Bone marrow (tissue), 2 donors: ENCODE measurements at places on chromosomes 1 and 21.

DNA sequence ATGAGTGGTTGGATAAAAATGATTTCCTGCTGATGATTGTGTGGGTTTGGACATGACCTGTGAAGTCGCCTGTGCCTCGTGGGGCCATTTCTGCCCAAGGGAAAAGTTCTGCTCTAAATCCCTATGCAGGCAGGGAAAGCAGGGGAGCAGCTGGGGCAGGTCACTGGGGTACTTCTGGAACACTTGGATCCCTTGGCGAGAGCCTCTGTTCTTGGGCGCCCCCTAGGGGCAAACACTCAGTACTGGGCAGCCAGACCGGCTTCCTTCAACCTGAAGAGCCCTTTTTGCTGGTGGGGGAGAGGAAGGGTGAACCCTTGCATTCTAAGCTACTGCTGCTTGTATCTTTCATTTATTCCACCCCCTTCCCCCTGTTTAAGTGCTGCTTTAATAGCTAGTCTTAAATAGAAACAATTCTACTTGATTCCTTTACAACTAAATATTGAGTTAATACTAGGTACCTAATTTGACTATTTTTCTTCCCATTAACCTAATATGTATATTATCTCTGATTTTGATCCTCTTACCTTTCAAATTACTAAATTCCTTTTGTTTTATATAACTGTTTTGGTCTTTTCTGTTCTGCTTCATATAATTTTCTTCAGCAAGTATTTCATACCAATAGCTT, 5.1 kb upstream of the CLEC20A start:
- peak; percentile 27 for DNase-seq

- no peak for DNase-seq
Measured at GRCh38 chr1:182473556-182473955, 23.6 kb downstream of the RGSL1 start.

GRCh38 chr21:45078877-45079281, 4.5 kb downstream of the ADARB1 start:
- no peak for DNase-seq

DNA sequence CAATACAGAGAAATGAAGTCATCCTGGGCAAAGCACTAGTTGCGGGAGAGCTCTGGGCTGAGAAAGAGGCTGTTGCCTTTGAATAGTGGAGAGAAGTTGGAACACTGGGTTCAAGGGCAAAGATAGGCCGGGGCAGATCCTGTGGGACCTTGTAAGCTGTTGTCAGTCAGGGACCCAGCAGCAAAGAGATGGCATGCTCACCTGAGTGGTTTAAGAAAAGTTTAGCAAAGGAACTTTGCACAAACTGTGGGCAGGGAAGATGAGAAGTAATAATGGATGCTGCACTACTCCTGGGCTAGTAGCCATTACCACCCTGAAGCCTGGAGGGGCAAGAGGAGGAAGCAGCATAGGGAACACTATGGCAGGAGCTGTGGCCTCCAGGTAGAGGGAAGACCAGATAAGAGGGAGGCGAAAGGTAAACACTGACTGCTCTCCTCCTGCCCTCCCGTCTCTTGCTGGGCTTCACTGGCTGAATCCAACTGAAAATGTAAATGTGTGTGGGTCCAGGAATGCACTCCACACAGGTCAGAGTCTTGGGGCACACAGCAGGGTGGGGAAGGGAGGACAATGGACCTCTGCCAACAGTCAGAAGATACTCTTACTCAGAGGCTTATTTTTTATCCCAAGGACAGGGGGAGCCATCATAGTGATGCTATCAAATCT, 129.2 kb downstream of the PLPP3 start:
- no peak for DNase-seq

- no peak for DNase-seq
Measured at GRCh38 chr1:235136111-235136510, 7.5 kb upstream of the TOMM20 start.

- DNase-seq: no peak
Measured at GRCh38 chr1:230985711-230986110, 6.8 kb downstream of the ARV1 start.

- DNase-seq: no peak
Measured at GRCh38 chr1:26359981-26360806, 6.3 kb upstream of the CRYBG2 start.

DNA sequence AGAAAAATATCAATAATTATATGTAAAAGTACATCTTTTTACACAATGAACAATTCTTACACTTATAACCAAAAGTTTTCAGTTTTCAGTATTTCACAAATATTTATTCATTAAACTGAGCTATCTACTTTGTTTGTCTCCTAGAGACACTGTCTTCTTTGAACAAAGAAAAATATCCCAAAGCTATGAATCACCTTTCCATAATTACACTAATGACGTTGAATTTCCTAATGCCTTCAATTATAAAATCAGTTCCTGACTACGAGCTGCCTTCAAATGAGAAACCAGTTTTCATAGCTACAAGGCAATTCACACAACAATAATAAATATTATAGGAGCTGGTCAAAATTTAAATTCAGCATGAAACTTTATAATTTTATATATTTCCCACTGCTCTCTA, 201.8 kb upstream of the BRINP3 start:
- no peak for DNase-seq

- no peak for DNase-seq
Measured at GRCh38 chr1:179921981-179922872, 32.4 kb upstream of the CEP350 start.

DNA sequence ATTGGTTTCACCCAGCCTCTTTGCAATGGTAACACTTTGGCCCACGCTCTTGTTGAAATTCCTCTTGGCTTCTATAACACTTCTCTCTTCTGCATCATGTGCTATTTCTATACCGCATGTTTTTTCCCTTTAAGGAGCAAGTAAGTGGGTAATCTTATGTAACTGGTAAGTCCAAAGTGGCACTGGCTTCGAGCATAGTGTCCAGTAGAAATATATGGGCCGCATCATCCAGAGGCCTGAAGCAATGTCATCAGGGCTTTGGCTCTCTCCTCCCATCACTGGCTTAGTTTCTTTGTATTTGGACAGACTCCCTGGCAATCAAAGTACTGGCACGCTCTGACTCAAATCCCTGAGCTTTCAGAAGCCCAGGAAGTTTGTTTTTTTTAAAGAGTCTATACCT, 17.5 kb downstream of the CHML start:
- DNase-seq: no peak

DNA sequence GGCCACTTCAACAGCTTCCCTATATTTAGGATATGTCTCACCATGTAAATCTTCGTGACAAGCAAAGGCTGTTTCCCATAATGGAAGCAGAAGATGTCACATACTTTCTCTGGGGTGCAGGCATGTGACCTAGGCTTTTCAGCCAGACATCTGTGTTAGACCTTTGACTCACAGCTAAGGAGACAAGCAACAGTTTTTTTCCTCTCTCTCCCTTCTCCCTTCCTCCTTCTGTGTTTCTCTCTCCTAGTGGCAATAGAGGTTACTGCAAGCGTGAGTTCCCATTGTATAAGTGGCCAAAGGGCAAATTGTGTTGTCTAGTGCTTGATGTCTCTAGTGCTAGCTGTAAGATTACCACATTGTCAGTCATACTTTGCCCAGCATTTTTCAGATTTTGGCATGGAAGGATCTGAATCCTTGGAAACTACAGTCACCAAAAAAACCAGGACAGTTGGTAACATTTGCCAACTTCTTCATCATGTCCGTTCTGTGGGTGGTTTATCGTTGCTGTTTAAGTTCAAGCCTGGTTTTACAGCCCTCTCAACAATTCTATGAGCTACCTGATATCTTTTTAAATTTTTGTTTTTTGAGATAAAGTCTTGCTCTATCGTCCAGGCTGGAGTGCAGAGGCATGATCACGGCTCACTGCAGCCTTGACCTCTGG, 44.4 kb upstream of the RABGAP1L start:
- DNase-seq: peak; percentile 74

DNA sequence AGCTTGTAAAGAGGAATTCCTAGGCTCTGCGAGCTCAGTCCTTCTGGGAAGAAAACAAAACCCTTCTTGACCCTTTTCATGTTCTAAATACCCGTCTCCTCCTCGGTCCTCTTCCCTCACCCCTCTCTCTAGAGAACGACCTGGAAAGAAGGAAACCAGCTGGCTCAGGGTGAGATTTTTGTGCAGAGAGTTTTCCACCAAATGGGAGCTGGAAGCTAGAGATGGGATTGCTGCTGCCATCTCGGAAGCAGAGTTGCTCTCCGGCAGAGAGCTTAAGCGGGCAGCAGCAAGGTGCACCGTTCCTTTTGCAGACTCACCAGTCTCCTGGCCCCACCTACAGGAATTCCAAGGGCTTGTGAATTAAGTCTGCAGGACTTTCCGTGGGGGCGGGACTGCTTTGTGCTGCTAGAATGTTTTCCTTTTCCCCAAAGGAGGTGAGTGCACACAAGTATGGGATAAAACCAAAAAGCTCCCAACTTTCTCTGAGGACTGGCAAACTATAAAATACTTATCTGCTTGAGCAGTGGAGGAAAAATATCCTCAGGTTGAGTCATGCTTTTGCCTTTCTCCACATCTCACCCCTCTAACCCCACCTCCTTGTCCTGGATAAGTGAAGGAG, 29.1 kb upstream of the KIAA0040 start:
- DNase-seq: no peak

DNA sequence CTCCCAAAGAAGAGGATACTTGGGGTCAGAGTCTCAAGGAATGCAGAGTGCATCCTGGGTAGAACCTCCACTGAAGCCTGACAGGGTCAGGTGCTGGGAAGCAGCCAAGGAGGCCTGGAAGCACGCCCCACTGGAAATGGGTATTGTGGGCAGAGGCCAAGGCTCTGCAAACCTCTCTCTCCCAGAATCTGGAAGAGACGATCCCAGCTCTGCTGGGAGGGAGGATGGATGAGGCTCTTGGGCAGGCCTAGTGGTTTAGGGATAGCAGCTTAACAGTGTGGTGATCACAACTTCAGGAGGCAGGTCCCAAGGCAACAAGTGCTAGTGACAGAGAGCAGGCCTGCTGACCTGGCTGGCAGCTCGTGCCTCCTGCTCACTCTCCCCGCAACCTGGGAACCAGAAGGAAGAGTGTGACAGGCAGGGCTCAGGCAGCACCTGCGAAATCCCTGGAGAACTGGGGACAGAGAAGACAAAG, 641.0 kb downstream of the PLPP3 start:
- no peak for DNase-seq

- no peak for DNase-seq
Measured at GRCh38 chr1:47684518-47684917, 246.7 kb downstream of the FOXD2 start.

DNA sequence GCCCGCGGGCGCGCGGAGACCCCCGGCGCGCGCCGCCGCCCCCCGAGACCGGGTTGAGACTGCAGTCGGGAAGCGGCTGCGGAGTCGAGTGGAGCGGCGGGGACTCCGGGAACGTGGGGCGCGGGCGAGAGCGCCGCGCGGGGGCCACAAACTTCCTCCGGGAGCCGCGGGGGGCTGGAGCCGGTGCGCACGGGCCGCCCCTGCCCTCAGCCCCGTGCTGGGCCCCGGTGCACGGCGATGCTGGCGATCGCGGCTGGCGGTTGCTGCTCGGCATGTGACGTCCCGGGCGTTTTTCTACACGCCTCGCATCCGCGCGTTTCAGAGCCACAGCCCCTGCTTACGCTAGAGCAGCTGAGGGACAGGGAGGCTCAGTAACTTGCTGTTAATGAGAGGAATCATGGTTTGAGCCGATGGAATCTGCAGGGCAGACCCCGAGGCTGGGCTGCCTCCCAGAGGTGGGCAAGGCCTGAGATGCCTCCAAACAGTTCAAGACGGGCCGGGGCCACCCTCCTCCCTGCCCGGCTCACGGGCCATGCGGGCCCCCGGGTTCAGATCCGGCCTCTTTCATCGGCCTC, 520 bp downstream of the TMEM201 start:
- DNase-seq: no peak

GRCh38 chr21:43903451-43904091, 38.5 kb downstream of the AGPAT3 start:
- DNase-seq: no peak

GRCh38 chr1:23848673-23849616, 19.1 kb downstream of the FUCA1 start:
- DNase-seq: no peak

DNA sequence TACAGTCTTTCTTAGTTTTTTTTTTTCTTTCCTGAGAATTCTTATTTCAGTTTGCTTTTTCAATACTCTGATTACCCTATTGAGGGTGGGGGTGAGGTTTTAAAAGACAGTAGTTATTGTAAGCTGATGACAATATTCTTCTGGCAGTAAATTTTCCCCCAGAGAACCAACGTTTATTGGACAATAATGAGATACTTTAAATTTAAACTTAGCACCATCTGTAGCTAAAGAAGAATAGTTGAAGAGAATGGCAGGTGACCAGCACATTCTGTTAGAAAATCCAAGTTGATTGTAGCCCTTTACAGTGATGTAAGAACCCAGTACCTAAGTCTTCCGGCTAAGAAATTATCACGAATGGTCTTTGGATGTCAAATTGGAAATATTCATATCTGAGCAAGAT, 364.6 kb upstream of the LYPLAL1 start:
- no peak for DNase-seq

- DNase-seq: no peak
Measured at GRCh38 chr1:44609768-44610526, 64.3 kb downstream of the TMEM53 start.

- DNase-seq: no peak
Measured at GRCh38 chr1:19344372-19344810, 32.3 kb downstream of the SLC66A1 start.

DNA sequence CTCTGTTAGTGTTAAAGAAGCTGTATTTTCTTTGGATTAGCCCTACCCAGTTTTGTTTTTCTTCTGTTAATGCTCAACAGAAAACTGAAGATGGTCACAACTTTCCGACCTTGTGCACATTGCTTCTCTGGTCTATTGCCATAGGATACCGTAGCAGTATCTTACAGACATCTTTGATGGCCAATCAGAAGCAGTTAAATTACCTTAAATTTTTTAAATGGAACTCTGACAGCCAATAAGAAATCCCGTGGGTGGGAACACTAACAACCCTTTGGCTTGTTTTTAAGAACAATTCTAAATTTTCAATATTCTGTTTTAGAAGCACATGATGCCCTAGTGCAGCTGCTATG, 17.2 kb downstream of the NFYC start:
- no peak for DNase-seq

- no peak for DNase-seq
Measured at GRCh38 chr1:75129983-75130789, 4.0 kb upstream of the LHX8 start.

GRCh38 chr1:91809317-91809716, 76.6 kb downstream of the TGFBR3 start:
- DNase-seq: no peak

- DNase-seq: no peak
Measured at GRCh38 chr21:26495283-26495849, 77.7 kb downstream of the CYYR1 start.

- DNase-seq: no peak
Measured at GRCh38 chr21:25980710-25981109, 189.9 kb downstream of the APP start.

- DNase-seq: no peak
Measured at GRCh38 chr1:91948501-91949355, 473 bp upstream of the BRDT start.
